Foreskin keratinocyte (primary cell): ENCODE measurements at places on chromosomes 12 and 14. TPM values are rescaled to one million over a fixed set of nuclear protein-coding genes. Genes with fewer than 3 reads are reported as not detected.

KRAS gene
- 7.0 and 7.6 TPM in 2 replicates for polyA plus RNA-seq

HAL gene
- 0.03 and 0.08 TPM in 2 replicates for polyA plus RNA-seq

A2ML1 gene
- 7.1 and 10.2 TPM in 2 replicates for polyA plus RNA-seq

TAS2R19 gene
- not detected in 2 replicates for polyA plus RNA-seq

EFS gene
- polyA plus RNA-seq: 10.4 and 10.5 TPM in 2 replicates

- DNase-seq: peak; percentile 82
Measured at GRCh38 chr14:58746261-58746660, 108.5 kb downstream of the DACT1 start.

GRCh38 chr12:64895526-64895925 is 71.1 kb downstream of the TBC1D30 start:
- no peak for DNase-seq
